Activated CD4-positive, CD25-positive, alpha-beta regulatory T cell treated with anti-CD3 and anti-CD28 coated beads, Interleukin-2, amount 50 U/mL, for 16 hours (primary cell): ENCODE measurements at places on chromosomes 3 and 15.

- no peak for DNase-seq
These were observed 18.9 kb downstream of the PTPN23 start for GRCh38 chr3:47399531-47400270.

DNA sequence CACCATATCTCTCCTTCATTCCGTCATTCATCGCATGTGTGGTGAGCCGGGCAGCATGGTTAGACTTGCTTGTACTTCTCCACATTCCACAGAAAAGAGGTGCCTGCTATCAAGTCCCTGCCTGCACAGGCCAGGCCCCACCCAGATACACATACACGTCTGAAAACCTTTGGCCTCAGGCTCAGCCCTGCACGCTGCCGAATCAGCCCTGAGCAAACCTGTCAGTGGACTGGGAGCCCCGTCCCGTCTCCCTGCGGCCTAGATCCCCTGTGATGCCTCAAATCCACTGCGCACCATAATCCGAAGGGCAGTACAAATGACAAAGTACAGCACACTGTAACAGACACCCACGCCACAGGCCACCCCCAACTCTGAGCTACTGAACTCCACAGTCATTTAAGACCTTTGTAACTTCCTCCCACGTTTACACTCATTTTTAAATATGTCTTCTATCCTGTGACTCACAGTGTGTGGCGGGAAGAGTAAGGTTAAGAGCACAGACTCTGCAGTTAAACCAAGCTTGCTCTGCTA lies 67.1 kb downstream of the MB21D2 start:
- peak; percentile 3 for DNase-seq

GRCh38 chr3:132001999-132002398 lies 32.8 kb downstream of the CPNE4 start:
- no peak for DNase-seq

- no peak for DNase-seq
These were observed 261.7 kb downstream of the DOCK3 start for GRCh38 chr3:50936389-50936788.

DNA sequence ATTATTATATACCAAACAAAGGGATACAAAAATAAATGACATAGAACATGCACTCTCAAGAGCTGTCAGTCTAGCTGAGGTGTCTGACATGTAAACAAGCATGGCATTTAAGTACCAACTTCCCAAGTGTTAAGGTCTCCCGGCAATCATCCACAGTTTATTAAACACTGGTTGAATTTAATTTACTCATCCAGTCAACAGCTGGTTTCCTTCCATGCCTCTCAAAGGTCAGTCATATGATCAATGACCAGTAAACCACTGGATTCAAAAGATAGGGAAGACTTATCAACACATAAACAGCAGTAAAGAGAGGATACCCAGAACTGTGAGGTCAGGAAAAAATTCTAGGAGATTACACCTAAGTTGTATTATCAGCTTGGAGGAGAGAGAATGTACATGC lies 80.4 kb downstream of the ADAM10 start:
- no peak for DNase-seq

- no peak for DNase-seq
These were observed 603.6 kb upstream of the NR2F2 start for GRCh38 chr15:95726891-95727290.

DNA sequence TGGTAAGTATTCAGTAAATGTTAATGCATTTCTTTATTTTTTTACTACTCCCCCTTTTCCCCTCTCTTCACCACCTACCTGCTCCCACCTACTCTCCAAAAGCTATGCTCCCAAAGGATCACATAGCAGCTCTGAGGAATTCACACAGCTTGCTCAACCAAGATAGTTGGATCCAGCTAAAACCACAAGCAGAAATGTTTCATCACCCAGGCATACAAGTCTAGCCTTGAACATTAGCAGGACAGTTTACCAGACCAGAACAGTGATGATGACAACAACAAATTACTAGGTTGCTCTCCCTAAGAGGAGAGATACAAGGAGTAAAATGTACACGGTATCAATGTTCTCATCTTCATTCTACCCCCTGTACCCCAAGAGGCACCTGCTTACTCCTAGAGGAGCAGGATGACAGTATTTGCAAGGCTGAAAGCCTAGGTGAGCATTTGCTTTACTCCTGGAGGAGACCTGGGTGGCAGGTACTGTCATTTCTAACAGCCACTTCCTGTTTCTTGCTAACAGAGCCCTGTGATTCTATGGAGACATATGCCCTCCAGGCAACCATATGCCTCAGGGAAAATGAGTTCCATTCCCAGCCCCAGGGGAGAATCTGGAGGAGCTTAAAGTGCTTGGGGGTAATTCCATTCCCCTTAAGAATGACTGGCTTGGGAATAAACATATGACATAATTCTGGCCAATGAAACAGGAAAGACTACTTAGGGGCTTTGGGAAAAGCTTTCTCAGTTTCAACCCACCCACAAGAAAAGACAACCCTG lies 237.5 kb downstream of the NTRK3 start:
- DNase-seq = no peak

DNA sequence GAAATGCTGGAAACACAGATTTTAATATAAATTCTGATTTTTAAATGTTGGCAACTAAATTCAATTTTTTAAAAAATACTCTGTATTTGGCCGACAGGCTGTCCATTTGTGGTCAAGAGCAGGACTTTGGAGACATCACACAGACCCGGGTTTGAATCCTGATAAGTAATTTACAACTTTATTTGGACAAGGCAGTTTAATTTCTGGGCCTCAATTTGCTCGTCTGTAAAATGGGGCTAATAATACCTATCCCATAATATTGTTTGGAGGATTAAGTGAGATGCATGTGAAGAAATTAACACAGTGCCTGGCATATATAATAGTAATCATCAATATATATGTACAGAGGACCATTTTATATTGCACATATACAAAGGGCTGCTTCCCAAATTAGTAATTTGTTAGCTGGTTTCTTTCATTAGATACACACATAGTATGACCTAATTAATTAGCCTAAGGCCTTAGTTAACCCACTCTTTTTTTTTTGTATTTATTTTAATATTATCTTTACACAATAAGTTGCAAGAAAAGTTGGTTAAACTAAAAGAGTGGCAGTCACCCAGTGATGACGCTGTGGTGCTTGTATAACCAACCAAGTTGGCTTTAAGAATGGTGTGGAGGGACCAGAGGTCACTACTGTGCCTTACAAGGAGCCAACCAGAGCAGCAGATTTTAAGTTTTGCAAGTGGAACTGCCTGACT lies 665 bp downstream of the PIGB start:
- DNase-seq = no peak

DNA sequence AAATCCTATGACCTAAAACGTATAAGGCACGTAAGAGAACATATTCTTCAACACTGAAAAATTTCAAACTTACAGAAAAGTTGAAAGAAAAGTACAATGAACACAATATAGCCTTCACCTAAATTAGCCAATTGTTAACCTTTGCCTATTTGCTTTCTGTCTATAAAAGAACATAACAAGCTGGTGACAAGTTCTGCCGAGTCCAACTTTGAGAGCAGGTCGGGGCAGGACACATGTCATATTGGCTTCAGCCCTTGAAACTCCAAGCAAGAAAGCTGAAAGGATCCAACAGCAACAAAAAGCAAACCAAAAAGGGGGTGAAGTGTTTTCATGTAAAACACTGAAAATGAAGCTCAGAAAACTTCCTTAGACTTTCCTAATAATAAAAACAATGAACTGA lies 59.1 kb downstream of the TBC1D2B start:
- DNase-seq = no peak

DNA sequence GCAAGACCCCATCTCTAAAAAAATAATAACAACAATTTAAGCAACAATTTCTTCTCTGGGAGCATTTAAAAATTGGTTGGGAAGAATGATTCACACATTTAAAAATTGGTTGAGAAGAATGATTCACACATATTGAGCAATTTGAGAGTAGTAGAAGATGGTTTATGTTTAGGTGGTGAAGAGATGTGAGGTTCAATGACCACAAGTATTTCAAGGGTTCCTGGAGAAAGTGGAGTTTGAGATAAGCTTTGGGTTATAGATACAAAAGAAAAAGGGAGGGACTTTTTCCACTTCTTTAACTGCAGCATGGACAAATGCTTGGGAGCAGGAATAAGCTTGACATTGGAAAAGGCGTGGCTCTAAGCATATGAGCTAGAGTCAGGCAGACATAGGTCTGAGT lies 145.7 kb upstream of the NPHP3 start:
- DNase-seq = no peak

- no peak for DNase-seq
These were observed 65.2 kb downstream of the SLC9C1 start for GRCh38 chr3:112228786-112229185.

DNA sequence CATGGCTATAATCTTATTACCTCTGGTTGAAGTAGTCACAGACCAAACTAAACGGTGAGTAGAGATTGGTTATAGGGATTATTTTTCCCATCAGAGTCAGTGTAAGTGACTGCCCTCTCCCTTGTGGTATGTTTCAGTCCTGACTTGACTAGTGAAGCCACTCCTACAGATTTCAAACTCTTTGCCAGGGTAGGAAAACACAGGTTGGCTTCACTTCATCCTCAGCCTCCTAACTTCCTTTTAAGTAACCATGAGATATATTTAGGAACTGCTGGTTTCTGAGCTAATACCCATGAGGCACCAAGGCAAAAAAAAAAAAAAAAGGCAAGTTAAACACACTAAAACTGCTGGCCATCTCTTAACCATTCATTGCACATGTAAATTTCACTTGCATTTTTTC lies 349.2 kb upstream of the MCTP2 start:
- DNase-seq = no peak

GRCh38 chr3:117865338-117865737 lies 1155.8 kb downstream of the TUSC7 start:
- no peak for DNase-seq

DNA sequence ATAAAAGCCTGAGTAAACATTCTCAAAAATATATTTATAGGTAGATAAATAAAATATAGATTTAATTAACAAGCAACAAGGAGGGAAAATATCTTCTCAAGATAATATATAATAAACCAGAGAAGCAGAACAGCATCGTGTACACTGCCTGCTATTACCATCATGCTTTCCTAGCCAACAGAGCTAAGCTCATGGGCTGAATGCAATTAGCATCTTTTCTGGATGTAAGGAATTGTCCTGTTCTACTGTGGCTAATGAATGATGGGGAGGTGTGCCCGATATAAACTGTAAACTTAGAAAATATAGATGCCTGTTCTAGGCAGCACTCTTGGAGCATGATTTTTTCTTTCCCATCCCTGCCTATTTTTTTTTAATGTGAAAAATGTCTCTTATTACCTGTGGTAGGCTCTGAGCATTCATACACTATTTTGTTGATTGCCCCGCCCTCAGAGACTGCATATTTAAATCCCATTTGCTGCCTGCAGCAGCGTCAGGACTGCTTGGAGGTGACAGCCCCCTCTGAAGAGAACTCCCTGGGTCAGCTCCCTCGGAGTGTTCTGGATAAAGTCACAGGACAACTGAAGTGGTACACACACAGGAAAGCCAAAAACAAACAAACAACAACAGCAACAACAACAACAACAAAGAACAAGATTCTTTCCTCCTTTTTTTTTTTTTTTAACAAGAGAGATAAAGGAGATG lies 312.3 kb downstream of the SATB1 start:
- DNase-seq = no peak
